Substantia nigra (tissue), 51 donors: ENCODE measurements at places on chromosomes 7 and 10.

- no peak for DNase-seq
These were observed 12.7 kb downstream of the FBXW4 start for GRCh38 chr10:101682172-101682825.

DNA sequence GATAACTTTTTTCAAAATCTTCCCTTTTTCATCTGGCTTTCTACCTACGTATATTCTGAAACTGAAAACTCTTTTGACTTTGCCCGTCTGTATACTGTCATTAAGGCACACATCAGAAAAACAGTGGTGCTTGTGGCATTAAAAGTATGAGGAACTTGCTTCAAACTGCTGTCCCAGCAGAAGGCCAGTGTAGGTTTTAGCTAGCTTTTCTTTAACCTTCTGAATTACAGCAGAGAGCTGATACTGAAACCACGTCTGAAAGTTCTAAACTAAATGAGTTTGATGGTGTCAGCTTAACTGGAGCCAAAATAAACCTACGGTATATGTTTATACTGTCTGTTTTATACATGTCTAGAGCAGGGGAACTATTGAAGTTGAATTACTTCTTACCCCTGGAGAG, 283.4 kb downstream of the TFEC start:
- DNase-seq, result no peak

- no peak for DNase-seq
These were observed 10.1 kb downstream of the PON2 start for GRCh38 chr7:95424716-95425115.

DNA sequence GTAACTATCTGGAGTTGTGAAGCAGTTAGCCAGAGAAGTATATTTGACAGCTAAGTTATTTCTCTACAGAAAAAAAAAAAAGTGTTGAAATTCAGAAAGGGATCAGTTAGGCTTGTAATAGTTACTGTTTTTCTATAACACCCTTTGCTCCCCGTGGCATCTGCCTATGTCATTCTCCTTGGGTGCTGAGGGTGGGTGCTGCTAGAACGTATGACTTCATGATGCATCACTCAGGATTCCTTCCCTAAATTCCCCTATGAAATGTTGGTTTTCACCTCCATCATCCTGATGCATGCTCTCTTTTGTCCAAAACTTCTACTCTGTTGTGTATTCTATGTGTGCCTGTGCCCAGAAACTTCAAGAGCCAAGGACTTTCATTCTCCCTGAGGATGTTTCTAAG, 536.4 kb downstream of the GRM8 start:
- DNase-seq, result no peak

DNA sequence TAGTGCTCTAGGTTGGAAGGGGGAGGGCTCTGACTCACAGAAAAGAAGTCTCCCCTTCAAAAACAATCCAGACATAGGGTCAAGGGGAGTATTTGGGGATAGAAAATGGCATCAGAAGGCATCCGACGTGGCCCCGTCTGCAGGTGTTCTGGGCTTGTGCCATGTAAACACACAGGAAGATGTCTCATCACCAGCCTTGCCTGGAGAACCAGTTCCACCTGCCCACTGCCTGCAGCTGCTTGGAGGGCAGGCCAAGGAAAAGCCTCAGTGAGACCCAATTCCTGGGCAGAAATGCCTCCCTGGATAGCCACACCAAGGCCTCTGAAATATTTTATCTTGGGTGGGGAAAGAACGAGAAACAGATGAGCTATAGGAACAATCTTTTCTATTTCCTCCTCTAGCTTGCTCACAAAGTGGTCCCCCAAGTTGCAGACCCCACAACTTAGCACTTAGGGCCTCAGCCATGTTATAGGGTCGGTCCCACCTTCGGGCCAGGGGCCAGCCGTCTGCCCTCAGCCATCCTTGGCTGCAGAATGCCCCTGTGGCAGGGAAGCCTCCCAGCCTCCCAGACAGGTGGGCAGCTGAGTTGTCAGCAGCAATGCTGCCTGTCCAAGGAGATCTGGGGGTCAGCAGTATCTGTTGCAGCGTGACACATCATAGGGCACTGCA, 54.3 kb upstream of the ECHDC3 start:
- no peak for DNase-seq

- DNase-seq, result no peak
These were observed 68.8 kb downstream of the DOCK4 start for GRCh38 chr7:112137141-112138101.

DNA sequence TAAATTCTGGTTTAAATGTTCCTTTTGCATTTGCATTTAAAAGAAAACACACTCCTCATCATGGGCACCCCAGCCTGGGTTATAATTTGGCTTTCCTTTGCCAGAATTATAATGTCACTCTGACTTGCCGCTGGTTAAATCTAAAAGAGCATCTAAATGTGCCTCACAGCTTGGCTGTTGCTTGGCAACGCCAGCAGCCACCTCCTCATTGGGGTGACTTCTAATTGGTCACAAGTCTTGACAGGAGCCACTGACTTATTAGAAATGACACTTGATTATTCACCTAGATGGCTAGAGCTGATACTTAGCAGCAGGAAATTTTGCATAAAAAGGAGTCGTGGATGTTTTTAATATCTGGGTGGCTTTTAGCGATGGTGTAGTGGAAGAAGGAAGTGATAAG, 114.3 kb downstream of the TBXAS1 start:
- DNase-seq, result no peak

DNA sequence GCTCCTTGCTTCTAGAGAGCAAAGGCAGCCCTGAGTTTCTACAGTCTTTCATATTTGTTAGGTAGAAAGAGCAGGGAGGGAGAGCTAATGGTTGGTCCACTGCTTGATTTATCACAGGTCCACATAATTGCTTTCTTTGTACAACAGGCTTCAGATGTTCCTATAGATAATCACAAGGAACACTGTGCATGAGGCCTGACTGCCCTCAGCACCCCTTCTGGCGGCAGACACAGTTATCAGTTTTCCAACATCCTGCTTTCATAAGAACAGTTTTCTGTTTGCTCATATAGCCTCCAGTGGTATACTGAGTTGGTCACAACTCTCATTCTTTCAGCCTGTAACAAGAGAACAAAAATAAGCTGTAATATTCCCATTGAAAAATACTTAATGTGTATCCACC, 69.7 kb downstream of the AKR1C4 start:
- DNase-seq, result no peak

- DNase-seq, result no peak
These were observed 238.1 kb downstream of the CAMK1D start for GRCh38 chr10:12587451-12587888.

DNA sequence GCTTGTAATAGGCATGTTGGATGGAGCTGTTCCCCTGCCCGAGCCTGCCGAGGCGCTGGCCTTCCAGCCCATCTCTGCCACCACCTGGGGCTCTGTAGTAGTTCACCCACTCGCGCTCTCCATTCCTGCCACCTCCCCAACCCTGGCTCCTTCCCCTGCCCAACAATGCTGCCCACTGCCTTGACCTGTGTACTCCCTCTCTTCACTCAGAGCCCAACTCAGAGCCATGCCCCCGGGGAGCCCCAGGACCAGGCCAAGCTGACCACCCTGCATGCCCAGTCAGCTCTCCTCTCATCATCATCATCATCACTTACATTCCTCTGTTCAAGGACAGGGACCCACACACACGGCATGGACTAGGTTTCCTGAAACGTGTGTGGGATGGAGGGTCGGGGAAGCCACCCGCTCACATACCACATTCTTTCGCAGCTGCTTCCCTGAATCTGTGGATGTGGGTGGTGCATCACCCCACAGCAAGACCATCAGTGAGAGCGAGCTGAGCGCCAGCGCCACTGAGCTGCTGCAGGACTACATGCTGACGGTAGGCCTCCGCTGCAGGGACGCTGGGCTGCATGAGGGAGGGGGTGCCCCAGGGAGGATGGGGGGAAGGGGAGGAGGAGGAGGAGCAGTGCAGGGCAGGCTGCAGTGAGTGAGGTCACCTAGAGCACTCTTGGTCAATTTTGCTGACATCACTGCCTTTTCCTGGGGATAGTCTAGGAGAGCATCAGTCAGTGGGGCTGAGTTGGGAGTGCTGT, 15.6 kb downstream of the NACAD start:
- peak; percentile 50 for DNase-seq

DNA sequence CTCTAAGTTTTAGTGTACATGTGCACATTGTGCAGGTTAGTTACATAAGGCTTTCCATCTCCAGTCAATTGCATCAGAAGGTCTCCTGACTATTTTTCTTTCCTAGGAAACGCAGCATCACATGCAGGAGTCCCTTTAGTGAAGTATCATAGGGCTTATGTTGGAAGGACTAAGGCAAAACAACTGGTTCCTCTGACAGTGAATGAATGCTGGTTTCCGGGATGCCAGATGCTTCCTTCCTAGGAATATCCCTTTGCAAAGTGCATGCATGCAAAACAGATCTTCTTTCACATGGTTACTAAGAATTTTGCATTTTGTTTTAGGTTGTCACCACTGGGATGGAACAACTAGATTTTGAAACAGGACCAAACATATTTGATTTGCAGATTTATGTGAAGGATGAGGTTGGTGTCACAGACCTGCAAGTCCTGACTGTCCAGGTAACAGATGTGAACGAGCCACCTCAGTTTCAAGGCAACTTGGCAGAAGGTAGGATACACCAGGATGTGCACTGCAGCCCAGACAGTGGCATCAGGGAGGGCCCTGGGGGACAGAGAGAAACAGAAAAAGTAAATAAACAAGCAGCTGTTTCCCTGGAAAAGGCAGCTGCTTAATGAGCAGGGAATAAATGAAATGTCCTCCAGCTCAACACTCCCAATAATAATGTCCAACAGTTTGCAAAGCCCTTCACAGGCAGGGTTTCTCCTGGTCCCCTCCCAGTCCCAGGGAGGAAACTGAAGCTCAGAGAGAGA, 17.8 kb downstream of the CDHR3 start:
- DNase-seq, result no peak

DNA sequence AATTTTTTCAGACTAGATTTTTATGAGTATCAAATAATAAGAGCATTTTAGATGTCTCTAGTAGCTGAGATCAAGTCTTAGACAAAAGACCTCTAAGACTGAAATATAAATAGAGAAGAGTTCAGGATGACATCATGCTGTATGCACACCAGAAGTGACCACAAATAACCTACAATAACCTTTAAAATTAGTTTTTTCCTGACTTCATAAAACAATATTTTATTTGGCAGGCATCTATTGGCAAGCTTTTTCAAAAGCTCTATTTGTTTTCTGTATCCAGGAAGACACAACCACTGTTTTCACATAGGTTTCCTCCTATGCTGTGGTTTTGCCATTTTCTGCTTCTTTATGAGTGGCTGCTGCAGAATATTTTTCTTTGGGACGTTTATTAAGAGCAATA, 359.1 kb downstream of the CRPPA start:
- no peak for DNase-seq

- DNase-seq, result no peak
These were observed 385.6 kb upstream of the PHF14 start for GRCh38 chr7:10588084-10588483.

DNA sequence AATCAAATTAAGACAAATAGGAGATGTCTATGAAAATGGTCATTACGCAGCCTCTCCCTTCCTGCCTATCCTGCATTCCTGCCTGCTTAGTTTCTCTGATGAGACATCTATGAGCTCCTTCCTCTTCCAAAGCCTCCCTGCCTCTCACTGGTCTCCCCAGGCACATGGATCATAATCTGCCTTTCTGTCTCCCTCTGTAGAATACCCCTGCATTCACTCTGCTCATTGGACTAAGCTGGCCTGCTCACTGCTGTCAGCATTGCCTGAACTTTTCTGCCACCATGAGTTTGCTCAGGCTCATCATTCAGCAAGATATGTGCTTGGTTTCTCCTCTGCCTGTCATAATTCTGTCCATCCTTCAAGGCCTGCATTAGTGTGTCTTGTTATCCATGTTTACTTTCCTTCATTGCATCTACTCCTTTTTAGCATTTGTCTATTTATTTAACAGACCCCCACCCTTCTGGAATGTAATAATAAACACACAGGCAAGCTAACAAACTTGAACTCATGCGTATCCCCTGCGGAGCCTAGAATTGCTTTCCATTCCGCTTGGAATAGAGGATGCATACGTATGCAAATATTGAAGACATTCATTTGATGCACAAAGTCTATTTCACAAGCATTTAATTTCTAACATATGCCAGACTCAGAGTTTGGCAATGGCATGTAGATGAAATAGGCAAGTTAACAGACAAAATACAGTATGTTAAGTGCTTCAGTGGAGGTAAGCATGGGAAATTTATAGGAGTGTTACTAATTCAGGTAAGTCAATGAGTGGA, 88.3 kb downstream of the PTPRZ1 start:
- DNase-seq, result no peak

GRCh38 chr10:72013202-72013945, 49.2 kb downstream of the CHST3 start:
- no peak for DNase-seq

DNA sequence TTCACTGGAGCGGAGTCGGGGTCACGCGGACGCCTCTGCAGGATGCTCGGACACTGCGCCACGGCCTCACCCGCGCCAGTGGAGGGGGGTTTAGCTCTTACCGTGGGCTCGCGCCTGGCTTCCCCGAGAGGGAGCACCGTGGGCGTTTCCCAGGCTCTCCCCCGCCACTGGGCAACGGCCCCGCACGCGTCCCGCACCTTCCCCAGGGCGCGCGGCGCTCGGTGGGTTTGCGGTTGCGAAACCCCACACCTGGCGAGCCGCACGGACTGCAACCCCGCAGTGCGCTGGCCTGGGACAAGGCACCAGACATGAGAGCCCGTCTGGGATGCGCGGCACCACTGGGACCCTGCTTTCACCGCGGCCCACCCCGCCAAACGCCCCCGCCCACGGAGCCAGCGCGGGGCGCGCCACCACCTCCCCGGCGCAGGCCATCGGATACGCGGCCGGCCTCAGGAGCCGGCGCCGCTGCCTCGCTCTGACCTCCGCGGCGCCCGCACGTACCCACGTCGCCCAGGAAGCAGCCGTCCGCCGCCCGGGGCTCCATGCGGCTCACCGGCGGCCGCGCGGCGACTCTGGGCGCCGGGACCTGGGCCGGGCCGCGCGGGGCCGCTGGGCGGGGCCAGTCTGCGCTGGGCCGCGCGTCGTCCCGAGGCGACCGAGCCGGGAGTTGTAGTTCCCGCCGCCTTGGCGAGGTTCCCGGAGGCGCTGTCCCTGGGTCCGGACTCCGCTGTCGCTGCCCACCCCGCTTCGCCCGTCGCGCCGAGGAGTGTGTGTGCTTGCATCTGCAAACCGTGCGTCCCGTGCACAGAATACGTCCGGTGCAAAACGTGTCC, at the start of gene ASB13:
Gene ASB13, minus strand, starts transcription at position 588 of the 833 bp plus-strand sequence. Its CDS starts 44 bp downstream, at position 544.
- peak; percentile 38 for DNase-seq

DNA sequence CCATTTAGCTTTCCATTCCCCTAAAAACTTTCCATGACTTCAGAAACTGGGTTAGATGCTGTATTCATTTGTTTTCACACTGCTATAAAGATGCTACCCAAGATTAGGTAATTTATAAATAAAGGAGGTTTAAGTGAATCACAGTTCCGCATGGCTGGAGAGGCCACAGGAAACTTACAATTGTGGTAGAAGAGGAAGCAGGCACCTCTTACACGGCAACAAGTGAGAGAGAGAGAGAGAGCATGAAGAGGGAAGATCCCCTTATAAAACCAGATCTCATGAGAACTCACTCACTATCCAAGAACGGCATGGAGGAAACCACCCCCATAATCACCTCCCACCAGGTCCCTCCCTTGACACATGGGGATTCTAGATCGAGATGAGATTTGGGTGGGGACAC, 336.8 kb downstream of the TFEC start:
- DNase-seq, result no peak

- no peak for DNase-seq
These were observed 39.5 kb downstream of the NT5C2 start for GRCh38 chr10:103153302-103154197.
